Tibial artery (tissue), 4 donors: ENCODE measurements at places on chromosomes 6 and 20.

- peak; percentile 61 for DNase-seq
Observed at GRCh38 chr6:33994472-33995308, 151.2 kb downstream of the GRM4 start.

GRCh38 chr20:11459090-11459890 is 458.4 kb upstream of the BTBD3 start:
- DNase-seq = no peak

- peak; percentile 65 for DNase-seq
Observed at GRCh38 chr20:40991181-40991889, 37.3 kb upstream of the TOP1 start.

GRCh38 chr6:144745439-144745838 is 460.3 kb downstream of the UTRN start:
- DNase-seq = no peak

DNA sequence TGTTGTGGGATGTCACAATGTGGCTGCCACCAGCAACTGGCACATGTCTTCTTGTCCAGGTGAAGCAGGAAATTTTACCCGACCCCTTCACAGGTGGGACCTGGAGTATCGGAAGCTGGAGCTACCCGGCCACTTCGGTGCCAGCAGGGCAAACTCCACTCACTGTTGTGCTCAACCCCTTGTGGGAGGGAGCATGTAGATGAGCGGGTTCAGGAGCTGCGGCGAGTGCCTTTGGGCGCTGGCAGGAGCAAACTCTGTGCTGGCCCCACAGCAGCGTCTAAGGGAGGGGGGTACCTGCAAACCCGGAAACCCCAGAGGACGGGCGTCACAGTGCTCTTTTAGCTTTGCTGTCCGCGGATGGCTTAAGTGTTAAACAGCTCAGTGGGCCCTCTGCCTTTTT is 20.7 kb upstream of the SULF2 start:
- no peak for DNase-seq

DNA sequence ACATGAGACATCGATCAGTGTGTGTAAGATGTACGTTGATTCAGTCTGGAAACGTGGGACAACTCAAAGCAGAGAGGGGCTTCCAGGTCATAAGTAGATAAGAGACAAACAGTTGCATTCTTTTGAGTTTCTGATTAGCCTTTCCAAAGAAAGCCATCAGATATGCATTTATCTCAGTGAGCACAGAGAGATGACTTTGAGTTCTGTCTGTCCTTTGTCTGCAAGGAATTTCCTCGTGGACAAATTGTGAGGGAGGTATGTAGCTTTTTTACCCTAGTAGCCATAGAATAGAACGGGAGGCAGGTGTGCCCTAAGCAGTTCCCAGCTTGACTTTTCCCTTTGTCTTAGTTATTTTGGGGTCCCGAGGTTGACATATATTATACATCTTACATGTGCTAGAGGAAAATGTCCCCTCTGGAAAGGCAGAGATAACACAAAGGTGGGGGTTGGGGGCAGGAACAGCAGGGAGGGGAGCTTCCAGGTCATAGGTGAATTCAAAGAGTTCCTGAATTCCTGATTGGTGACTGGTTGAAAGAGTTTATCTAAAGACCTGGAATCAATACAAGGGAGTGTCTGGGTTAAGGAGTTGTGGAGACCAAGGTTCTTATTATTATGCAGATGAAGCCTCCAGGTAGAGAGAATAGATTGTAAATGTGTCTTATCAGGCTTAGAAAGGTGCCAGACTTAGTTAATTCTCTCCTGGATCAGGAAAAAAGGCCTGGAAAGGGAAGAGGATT is 237.0 kb downstream of the NFATC2 start:
- no peak for DNase-seq

DNA sequence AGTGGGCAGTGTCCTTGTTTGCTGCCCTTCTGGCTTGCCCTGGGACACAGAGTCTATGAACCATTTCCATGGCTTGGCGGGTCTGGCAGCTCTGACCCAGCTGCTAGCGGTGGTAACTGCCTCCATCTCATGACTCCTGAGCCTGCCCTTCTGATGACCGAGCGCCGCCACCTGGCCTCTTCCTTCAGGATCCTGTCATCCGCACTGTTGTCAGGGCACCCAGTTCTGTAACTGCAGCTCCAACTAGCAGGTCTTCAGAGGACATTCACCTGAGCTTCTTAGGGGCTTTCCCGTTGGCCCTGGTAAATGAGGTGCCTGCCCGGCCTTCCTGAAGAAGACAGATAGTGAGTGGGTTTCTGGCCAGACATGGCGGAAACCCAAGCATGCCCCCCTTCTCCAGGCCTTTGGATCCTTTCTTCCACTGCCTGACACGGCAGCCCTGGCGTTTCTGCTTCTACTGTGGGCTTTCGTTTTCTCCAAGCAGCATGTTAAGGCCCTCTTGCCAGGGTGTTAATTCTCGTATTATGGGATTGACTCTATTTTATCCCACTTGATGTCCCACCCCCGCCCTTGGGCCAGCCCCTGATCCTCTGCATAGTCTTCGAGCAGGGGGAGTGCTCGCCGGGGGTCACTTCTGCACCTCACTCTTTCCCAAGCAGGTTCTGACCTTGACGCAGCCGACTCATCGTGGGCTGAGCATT is 24.7 kb downstream of the PACSIN1 start:
- no peak for DNase-seq

DNA sequence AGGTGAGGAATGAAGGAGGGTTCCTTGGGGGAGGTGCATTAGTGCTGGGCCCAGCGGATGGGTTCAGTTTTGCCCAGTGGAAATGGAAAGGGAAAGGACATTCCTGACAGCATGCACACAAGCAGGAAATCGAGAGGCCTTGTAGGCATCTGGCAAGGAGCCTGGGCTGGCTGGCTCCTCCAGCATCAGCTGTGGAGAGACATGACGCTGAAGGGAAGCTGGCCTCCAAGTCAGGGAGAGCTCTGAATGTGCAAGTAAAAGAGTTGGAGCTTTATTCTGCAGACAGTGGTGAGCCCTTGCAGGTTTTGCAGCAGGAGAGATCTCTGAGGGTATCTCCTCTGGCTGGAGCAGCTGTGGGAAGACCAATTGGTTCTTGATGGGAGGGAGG is 154.3 kb downstream of the MRPL14 start:
- peak; percentile 90 for DNase-seq

- DNase-seq = no peak
Observed at GRCh38 chr6:56356426-56356825, 109.0 kb upstream of the COL21A1 start.

DNA sequence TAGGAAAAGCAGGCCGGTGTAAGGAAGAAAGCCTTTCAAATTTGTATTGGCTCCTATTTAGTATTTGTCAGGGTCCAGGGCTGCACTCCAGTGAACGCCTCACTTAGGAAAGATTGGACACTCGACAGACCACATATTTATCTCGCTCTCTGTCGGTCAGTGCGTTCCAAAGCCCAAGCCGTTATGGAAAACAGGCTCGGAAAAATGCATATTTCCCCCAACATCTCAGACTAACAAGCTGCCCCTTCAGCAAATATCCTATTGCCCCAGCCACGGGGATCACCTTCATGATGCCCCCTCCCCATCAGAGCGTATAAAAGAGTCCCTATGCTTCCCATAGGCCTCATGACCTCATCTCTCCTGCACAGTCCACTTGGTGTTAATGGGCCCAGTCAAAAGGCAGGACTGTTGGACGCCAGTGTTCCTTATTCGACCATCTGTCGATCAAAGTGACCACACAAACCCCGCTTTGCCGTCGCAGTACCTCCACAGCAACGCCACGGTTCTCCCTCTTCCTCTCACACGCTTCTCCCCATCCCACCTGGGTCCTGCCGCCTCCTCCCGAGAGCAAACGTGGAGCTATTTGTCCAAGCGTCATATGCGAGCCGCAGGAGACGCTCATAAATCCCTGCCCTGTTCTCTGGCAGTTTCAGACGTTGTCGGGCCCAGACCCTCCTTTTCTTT is 63.3 kb downstream of the NPEPL1 start:
- DNase-seq = no peak

DNA sequence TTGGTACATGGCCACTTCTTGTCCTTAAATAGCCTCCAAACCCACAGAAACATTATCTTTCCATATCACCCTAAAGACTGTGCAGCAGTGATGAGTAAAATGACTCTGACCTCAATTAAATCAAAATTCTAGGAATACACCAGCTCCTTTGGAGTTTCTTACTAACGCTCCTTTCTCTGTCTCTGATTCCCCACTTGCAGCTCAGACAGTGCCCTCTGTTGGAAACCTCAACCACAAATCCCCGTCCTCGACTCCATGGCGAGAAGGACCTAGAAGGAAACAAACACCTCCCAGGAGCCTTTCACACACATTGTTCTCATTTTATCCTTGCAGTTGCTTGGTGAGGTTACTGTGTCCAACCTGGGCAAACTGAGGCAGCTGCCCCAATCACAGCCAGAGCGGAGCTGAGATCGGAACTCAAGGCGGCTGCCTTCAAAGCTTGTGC is 17.7 kb upstream of the PARD6B start:
- DNase-seq = no peak

GRCh38 chr6:392441-393390 is 1.2 kb downstream of the IRF4 start:
- DNase-seq = no peak

DNA sequence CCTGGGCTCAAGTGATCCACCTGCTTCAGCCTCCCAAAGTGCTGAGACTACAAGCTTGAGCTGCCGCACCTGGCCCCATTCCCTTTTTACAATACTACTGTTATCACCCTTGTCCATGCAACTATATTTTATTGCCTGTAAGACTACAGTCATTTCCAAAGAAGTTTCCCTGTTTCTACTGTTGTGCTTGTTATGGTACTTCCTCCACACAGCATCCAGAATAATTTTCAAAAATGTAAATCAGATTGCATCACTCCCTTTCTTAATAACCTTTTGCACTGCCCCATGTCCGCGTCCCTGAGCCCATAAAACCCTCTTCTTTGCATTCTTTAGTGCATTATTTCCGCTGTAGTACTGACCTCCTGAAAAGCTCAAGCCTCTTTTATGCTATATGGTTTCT is 128.9 kb upstream of the AKIRIN2 start:
- DNase-seq = no peak
